ENCODE measurements at places on chromosomes 3 and 15.

- DNase-seq = no peak
Observed at GRCh38 chr3:139933766-139934165, 1.2 kb upstream of the CLSTN2 start.

DNA sequence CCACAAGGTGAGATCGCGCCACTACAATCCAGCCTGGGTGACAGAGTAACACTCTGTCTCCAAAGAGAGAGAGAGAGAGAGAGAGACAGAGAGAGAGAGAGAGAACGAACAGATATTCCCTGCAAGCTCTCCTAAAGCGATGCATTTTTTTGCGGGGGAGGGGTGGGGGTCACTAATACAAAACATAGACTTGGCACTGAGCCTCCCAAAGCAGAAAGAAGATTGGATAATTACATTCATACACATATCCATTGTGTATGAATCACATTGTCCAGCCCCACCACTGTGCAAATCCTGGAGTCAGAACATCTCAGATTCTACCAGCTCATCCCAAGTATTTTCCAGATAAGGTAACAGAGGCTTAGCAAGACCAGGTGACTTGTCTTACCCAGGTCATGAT, 459.9 kb downstream of the MAGI1 start:
- DNase-seq = no peak

- DNase-seq = no peak
Observed at GRCh38 chr3:8899876-8900460, 63.3 kb downstream of the RAD18 start.

DNA sequence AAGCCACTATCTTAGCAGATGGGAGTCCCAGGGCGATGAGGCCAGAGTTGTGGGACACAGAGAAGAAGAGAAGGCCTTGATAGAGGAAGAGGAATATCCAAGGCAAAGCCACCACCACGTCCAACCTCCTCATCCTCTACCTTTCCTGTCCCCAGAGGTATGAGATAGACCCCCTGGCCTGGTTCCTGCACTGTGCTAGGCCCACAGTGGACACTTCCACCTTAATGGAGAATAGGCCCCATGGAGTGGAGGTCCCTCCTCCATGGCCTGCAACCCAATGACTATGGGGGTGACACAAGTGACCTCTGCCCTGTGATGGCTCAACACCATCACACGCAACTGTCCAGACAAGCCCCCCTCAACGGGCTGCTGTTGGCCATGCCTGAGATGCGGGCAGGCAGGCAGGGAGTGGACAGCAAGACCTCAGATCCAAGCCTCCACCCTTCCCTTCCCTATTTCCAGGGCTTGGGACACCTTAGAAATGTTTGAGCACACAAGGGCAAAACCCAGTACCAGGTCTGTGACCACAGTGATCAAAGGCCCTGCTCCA, 36.8 kb downstream of the GRAMD2A start:
- DNase-seq = no peak

DNA sequence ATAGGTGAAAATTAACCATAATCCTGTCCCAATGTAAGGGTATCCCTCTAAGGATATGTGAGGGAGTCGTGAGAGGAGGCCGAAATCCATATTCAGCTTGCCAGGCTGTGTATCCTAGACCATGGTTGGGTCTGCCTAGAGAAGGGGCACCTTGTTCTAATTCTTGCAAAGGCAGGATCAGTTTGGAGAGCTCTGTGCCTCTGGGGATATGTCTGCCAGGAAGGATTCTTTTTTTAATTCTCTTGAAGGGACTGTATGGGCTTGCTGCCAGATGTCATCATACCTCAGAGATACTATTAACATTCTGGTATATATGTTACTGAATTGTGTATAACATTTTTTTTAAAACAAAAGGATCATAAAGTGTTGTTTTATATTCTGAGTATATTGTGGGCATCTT, 2.4 kb downstream of the ATP1B3 start:
- no peak for DNase-seq

- DNase-seq = no peak
Observed at GRCh38 chr3:25495726-25496253, 67.7 kb downstream of the RARB start.

DNA sequence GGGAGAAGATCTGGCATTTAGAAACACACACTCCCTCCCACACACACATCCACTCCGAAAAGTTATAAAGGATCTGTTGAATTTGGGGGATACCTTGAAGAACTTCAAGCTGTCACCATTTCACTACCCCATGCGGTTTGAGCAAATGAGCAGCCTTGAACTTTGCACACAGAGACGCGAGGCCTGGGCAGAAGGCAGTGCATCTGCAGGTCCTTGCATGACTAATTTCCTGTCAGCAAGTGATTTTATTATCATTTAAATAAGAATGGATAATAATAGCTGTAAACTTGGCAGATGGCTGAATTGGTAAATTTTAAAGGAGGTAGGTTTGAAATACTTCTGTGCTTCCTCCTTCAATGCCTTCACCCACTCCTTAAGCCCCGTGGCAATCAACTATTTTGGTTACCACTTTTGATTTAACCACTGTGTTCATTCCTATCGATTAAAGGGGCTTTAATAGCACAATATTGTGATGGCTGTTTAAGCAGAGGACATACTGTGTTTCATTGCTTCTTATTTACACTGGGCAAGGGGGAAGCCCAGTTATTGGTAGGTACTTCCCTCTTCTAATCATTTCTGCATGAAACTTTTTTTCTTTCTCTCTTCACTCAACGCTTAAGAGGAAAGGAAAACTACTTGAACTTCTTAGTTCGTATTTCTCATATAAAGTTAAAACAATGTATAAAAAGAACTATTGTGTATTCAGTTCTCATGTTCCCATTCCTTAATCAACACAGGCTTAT, 108.1 kb downstream of the ROBO2 start:
- DNase-seq = no peak

DNA sequence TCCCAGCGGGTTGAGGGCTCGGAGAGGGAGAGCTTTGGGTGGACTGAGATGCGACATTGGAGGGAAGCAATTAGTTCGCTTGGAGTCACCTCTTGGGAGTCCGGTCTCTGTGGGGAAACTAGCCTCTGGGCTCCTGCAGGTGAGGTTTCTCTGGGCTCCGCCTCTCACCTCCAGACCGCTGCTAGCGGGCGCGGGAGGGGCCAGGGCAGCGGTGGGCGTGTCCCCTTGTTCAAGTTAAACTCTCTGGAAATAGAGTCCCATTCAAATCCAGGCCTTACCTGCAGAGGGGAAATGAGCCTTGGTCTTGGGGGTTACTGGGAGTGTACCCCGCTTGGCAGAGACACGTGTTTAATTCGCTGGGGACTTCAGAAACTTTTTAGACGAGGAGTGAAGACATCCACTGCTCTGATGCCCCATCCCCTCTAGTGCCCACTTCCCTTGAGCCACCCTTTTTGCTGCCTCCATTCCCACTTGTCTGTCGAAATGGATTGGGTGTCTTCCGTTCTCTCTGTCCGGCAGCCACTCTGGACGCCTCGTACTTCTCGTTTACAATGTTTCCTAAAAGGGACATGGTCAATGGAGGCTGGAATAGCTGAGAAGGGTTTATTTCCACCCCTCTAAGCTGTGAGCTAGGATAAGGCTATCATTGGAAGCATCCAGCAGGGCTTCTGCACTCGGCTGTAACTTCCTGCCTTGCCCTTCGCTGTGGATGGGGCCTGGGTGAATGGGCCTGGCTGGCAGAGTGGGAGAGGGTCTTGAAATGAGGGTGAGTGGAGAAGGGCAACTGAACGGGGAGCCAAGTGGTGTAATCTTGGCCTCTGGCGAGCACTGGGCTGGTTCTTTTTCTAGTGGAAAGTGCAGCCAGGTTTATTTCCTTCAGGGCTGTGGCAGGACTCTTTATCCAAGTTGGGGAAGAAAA, 1.1 kb downstream of the MITF start:
- no peak for DNase-seq

DNA sequence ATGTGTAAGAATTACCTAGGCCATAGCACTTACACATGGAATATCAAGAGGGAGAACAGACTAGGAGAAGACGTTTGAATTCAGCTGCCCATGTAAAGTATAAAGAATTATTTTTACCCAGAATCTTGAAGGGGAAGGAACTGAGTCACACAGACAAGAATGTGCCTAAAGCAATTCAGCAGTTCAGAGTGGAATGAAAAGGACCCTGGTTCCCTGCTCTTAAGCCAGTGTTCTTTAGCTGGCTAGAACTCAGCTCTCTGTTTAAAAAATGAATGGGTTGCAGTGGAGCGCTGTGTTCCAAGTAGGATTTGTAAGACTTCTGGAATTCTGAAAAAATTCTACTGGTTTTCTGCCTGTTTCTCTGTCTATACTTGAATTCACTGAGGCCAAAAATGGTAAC, 440.2 kb downstream of the LPP start:
- no peak for DNase-seq

DNA sequence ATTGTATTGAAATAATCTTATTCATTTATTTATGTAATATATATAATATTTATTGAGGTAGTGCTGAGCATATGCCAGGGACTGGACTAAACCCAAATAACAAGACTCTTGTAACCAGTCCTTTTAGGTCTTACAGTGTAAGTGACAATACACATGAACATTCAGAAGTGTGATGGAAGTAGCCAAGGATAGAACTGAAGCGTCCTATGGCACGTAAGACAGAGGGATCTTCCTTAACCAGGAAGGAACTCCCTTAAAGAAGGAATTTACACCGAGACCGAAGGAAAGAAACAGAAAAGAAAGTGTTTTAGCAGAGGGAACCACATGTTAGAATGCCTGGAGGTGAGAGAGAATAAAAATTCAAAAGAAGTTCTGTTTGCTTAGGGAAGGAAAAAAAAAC, 23.6 kb upstream of the CLDN1 start:
- no peak for DNase-seq

GRCh38 chr3:179865861-179866505, 170.8 kb downstream of the PEX5L start:
- DNase-seq = no peak

- no peak for DNase-seq
Observed at GRCh38 chr3:150747886-150748683, 14.9 kb downstream of the SIAH2 start.

DNA sequence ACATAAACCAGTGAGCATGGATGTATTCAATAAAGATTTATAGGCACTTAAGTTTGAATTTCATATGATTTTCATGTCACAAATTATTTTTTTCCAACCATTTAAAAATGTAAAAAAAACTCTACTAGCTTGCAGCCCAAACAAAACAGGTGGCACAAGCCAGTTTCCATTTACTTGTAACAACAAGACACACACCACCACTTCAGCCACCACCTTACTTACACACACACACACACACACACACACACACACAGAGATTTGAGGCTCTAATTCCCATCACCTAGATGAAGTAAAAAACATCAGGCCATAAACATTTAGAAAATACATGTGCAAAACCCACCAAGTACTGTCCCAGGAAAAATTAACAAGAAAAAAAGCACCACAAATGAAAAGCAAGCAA, 25.3 kb downstream of the MYO9A start:
- no peak for DNase-seq

DNA sequence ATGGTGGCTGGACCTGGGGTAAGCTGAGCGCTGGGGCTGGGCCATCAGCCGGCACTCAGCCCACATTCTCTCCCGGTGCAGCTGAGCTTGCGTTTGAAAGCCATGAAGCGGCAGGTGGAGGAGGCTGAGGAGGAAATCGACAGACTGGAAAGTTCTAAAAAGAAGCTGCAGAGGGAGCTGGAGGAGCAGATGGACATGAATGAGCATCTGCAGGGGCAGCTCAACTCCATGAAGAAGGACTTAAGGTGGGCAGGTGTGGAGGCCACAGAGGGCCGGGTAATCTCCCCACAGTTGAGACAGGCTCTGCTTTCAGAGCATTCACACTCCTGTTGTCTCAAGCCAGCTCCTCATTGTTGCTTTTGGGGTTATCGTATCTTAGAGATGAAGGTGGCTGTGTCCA, 45.7 kb upstream of the MYZAP start:
- DNase-seq = no peak

DNA sequence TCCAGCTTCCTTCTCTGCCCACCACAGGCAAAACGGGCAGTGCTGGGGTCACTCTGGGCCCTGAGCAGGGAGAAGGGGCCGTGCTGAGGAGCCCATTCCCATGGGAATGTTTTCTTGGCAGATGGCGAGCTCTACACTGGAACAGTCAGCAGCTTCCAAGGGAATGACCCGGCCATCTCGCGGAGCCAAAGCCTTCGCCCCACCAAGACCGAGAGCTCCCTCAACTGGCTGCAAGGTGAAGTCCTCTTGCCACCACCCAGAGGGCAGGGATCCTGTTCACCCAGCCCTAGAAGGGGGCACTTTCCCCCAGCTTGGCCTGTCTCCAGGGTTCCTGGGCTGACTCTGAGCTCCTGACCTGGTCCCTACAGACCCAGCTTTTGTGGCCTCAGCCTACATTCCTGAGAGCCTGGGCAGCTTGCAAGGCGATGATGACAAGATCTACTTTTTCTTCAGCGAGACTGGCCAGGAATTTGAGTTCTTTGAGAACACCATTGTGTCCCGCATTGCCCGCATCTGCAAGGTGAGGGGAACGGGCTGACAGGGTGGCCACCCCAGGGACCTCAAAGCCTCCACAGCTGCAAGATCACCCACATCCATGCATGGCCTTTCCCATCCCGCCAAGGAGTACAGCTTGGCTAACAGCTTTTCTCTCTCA, 12.4 kb downstream of the CIB1 start:
- DNase-seq = no peak

DNA sequence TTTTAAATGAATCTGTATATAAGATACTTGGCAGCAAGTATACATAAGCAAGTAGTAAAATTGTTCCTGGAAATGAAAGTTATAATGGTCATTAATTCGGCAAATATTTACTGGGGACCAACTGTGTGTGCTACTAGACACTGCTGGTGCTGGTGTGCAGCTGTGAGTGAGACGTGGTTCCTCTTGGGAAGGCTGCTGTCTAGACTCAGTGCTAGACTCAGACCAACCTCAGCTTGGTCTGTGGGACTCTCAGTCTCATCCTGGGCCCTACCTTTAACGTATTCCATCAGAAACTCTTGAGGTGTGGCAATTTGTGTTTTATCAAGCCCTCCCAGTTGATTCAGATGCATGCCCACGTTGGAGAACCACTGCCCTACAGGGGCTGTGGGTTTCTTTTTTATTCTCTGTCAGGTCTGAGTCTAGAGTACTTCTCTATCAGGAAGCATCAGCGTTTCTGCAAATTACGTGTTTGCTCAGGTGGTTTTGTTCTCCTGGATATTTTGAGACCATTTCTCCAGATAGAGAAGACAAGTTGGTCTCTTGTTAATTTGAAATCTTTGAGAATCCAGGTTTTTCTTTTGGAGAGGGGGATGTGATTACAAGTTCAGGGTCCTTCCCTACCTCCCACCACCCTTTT, 6.8 kb downstream of the TLNRD1 start:
- DNase-seq = no peak

- no peak for DNase-seq
Observed at GRCh38 chr15:55277116-55277564, 12.5 kb downstream of the RAB27A start.

GRCh38 chr3:42027571-42027970, 63.6 kb upstream of the TRAK1 start:
- no peak for DNase-seq

GRCh38 chr15:97902140-97902780, 58.2 kb upstream of the ARRDC4 start:
- DNase-seq = no peak
